Brain pericyte (primary cell): ENCODE measurements at places on chromosomes 6 and 20.

DNA sequence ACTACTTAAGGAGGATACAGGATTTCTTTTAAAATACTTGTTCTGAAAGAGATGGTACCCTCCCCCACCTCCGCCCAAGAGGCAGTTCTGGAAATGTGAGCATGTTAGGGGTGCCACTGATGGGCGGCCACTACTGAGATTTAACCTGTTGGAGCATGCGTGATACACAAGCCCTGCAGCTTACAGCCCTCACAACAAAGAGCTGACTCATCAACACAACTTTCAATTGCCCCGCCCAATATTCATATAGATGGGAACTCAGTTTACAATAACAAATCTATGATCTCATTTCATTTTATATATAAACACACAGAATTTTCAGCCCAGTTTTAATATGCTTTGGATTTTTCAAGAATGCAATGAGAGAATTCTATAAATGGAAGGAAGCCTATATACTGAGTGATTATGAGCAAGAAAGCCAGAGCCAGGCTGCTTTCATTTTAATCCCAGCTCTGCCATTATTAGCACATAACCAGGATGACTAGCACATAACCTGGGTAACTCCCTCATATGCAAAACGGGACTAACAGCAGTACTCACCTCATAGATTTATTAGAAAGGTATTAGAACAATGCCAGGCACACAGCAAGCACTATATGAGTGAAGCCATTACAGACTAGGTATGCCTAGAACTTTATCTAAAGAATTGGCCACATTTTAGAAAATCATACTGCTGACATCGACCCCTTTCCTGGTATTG, 45.6 kb upstream of the IPCEF1 start:
- DNase-seq, result no peak

- no peak for DNase-seq
These were observed 36.9 kb upstream of the TFAP2C start for GRCh38 chr20:56592211-56592610.

DNA sequence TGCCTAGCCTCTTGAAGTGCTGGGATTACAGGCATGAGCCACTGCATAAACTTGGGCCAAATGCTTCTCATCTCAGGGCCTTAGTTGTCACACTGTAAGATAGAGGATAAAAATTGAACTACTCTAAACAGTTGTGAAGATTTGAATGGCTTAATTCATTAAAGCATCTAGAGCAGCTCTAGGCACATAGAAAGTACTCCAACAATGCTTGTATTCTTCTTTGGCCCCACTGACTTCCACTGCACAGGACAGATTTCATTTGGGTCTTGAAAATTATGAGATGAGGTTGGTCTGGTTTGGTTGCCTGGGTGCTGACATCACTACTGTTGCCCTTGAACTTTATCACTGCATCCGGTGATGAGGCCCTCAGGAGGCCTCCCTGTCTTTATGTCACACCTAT, 10.0 kb upstream of the HBS1L start:
- DNase-seq, result no peak

DNA sequence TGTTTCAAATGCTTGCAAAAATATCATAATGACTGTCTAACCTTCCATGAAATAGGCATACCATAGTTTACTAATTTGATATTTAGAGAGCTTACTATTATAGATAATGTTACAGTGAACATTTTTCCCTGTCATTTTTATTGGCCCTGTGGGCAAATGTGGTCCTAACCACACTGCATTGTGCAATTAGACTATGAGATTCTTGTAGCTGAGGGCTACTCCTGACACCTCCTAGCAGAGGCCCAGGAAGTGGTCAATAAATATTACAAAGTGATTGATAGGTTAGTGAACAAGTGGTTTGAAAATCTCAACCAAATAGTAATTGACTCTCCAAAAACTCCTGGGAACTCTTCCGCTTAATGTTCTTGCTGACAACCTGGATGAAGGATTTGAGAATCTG, 160.5 kb upstream of the KCNG1 start:
- no peak for DNase-seq

DNA sequence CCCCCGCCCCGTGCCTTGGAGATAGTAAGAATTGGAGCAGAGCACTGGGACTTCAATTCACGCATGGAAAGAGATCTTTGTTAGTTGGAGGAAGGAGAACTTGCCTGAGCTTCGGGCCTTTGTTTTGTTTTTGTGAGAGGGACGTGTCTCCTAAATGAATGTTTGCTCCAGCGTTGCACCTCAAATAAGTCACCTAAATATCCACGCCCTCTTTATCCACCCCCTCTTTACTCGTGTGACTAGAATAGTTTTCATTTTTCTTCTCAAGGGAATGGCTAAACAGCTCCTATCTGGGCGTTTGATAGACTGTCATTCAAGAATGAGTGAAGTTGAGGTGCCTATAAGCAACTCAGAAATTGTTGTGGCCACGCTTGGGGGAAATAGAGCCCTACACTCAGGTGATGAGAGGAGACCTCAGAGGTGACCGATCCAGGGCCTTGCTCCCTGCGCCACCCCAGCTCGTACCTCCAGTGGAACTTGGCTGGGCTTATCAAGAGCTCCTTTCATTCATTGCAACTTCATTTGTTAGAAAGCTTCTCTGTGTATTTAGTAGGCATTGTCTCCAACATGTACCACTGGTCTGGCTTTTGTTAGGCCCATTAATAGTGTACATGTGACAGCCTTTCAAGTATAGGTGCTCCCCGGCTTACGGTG, 861 bp downstream of the PCMTD2 start:
- no peak for DNase-seq

DNA sequence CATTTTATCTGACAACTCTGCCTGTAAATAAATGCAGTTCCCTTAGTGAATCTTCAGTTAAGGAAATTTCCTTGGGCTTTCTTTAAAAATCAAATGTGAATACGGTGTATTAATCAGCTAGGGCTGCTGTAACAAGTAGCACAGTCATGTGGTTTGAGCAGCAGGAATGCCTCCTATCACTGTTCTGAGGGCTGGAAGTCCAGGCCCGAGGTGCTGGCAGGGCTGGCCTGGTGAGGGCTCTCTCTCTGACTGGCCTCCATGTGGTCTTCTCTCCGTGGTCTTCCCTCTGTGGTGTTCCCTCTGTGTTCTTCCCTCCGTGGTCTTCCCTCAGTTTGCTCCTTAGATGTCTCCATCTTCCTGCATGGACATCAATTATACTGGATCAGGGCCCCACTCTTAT, 124.1 kb downstream of the SMOC2 start:
- no peak for DNase-seq

DNA sequence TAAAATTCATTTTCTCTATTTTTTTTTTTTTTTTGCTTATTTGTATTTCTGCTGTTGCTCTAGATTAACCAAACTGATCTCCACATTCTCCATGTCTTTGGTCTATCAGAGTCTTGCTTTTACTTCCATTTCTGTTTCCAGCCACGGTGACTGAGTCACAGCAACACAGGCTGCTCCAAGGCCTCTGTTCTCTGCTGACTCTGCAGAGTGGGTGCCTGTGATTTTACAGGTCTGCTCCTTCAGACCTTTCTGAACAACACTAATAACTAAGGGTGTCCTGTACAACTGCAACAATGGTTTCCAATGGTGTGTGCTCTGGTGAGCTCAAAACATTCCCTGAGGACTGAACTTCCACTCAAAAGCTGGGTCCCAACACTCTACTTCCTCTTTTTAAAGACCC, 102.3 kb upstream of the BMP2 start:
- DNase-seq, result no peak

DNA sequence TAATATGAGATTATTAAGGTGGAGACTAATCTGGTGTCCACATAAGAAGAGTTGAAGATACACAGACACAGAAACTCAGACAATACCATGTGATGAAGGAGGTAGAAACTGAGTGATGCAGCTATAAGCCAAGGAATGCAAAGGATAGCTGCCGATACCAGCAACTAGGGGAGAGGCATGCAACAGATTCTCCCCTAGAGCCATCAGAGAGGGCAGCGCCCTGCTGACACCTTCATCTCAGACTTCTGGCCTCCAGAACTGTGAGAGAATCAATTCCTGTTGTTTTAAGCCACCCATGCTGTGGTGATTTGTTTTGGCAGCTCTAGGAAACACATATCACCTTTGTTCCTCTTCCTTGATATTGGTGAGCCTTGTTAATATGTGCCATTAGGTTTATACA, 41.5 kb downstream of the STXBP5 start:
- no peak for DNase-seq

GRCh38 chr6:166708460-166708859, 81.4 kb upstream of the RPS6KA2 start:
- no peak for DNase-seq

GRCh38 chr6:7184502-7184901, 76.7 kb downstream of the RREB1 start:
- no peak for DNase-seq
